Activated CD4-positive, alpha-beta T cell treated with anti-CD3 and anti-CD28 coated beads, Interleukin-2, amount 50 U/mL, for 48 hours (primary cell): ENCODE measurements at places on chromosomes 4 and X.

GRCh38 chr4:102705391-102705935 is 55.3 kb downstream of the MANBA start:
- DNase-seq = no peak

DNA sequence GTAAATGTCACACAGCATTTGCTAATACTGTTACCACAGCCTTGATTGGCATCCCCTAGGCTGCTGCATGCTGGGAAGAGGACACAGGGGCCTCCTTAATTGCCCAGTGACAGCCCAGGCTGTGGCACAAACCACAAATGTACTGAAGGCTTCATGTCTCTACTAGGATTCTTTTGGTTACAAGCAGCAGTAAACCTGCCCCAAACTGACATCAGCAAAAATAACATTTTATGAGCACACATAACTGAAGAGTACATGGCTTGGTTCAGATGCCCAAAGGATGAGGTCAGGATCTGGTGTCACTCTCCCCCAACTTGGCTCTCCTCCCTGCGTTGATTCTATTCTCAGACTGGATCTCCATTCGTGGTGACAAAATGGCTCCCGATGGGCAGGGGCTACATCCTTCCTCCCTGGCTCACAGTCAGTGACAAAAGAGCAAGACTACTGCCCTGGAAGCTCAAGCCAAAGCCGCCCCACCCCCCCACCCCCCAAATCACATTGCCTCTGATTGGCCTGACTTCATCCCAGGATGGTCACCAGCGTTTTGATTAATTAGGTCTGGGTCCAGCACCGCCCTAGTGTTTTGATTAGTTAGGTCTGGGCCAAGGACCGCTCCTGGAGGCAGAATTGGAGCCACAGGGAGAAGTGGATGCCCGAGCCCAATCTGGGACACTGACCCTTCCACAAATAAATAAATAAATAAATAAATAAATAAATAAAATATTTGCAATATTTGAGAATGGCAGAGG is 180.5 kb upstream of the RBPJ start:
- no peak for DNase-seq

GRCh38 chr4:32037399-32037798 is 1317.2 kb downstream of the PCDH7 start:
- no peak for DNase-seq

GRCh38 chr4:122086338-122087065 is 65.6 kb upstream of the BLTP1 start:
- no peak for DNase-seq

- DNase-seq = no peak
Observed at GRCh38 chr4:85747882-85748491, 273.0 kb downstream of the ARHGAP24 start.
